ENCODE measurements at places on chromosomes 7 and 10.

DNA sequence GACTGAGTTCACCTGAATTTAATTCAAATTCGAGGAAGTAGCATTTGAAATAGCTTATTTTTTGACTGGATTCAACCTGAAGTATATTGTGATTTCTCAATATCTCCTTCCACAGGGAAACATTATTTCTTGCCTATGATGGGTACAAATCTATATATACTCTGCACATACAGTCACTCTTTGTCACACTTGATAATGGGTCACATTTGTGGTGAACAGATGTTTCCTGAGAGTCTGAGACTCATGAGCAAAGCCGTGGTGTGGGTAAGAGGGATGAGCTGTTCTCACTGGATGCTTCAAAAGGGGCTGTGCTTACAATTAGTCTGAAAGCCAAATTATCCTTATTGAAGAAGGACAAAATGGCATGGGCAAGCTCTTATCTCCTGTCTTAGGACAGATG lies 18.0 kb upstream of the TBXAS1 start:
- DNase-seq: no peak

- DNase-seq: no peak
Observed at GRCh38 chr7:43590862-43591557, 8.1 kb downstream of the STK17A start.

DNA sequence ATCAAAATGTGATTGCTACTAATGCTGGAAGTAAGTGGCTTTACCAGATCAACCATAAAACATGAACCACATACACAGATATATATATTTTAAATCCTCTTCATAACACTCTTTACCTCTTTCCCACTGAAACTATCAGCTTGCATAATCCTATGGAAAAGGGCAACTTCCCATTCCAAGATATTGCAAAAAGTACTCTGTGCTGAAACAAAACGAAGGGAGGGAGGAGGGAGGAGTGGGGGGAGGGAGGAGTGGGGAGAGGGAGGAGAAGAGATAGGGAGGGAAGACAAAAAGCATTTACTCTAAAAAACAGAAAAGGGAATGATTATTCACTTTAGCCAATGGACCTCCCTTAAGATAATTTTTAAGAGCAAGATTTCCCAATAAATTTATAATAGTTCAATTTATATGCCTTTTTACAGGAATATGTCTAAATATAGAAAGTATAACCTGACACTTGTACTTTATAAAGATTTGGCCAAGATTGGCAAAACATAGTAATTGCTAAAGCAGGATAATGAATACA lies 344.8 kb upstream of the NFE2L3 start:
- DNase-seq: no peak

DNA sequence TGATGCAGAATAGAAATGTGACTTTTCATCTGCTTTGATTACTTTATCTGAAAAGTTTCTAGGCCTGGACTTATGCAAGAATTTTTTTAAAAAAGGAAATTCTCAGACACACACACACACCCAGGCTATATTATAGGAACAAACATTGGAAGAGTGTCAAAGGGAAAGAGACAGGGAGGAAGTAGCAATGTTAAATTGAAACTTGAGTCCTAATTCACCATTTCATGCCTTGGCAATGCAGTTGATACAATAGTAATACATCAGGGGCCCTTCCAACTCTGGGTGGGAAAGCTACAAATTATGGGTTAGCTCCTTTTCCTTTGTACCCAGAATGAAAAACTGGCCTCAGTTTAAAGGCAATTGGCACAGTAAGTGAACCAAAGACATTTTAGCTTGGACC lies 258.0 kb upstream of the LYZL1 start:
- DNase-seq: no peak

DNA sequence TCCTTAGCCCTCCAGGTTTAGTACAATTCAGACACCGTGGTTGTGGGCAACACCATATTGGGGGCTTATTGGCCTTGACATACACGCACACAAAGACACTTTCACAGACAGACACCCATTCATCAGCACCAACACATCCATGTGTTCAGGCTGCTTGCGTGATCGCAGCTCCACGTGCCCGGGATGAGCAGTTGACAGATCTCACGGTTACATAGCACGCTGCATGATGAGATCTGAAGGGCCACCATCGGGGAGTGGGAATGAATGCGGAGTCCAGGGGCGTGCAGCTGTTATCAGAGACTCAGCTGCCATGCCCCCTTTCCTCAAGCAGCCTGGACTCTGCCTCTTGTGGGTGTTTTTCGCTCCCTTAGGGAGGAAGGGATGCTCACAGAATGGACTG lies 285.2 kb downstream of the USP6NL start:
- no peak for DNase-seq
